HS-27A (cell line): ENCODE measurements at places on chromosomes 3 and 15.

- DNase-seq: no peak
Measured at GRCh38 chr3:133376810-133377209, 23.0 kb upstream of the BFSP2 start.

DNA sequence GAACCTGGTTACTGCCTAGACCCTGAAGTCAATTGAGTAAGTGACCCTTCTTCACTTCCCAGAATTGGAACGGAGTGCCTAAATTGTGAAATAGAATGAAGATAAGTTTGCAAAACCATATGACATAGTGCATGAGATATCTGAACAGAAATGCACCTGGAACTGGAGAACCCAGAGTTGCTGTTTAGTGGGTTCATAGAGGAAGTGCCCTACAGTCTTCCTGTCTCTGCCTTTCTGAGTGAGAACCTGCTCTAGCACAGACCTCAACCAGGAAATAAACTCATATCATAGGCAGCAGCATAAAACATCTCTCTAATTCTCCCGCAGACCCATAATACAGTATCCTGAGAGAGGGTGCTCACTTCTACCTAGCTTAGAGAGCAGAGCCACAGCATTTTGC is 82.9 kb downstream of the EOMES start:
- DNase-seq: no peak

DNA sequence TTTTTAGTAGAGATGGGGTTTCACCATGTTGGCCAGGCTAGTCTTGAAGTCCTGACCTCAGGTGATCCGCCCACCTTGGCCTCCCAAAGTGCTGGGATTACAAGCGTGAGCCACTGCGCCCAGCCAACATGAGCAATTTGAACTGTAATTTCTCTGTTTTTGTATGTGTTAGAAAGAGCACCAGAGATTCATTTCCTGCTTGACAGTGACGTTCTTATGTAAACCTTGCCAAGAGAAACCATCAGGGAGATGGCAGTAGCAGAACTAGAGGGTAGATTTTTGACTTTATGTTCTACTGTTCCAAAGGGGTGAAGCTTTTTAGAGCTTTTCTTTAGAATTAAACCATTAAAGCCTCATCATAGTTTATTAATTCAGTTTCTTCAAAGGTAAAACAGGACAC is 148.1 kb upstream of the UMPS start:
- DNase-seq: no peak

- DNase-seq: no peak
Measured at GRCh38 chr15:79169526-79170133, 79.0 kb upstream of the RASGRF1 start.

GRCh38 chr3:197311591-197311990 is 13.2 kb upstream of the DLG1 start:
- no peak for DNase-seq

DNA sequence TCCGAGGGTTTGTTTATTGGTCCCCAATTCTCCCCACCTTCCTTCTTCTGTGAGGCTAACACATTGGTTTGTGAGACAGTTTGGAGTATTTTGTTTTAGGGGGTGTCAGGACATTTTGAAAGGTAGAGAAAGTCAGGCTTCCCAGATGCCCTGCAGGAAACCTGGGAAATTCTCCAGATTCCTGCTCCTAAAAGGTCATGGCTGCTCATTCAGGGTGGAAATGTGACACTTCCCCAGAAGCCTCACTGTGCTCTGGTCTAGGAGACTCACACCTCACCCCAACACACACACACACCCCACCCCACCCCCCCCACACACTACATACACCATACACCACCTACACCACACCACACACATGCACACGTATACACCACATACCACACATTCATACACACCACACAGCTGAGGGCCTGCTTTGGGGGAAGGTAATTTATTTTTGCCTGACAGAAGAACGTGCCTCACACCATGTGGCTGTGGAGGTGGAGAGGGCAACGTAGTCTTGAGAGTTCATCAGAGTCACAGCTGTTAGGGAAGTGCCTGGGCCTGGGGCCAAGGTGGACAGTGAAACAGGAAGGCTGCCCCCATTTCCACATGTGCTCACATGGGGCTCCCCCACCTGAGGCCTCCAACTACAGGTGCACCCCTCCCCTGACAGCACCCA is 40.4 kb upstream of the LIMD1 start:
- DNase-seq: no peak

DNA sequence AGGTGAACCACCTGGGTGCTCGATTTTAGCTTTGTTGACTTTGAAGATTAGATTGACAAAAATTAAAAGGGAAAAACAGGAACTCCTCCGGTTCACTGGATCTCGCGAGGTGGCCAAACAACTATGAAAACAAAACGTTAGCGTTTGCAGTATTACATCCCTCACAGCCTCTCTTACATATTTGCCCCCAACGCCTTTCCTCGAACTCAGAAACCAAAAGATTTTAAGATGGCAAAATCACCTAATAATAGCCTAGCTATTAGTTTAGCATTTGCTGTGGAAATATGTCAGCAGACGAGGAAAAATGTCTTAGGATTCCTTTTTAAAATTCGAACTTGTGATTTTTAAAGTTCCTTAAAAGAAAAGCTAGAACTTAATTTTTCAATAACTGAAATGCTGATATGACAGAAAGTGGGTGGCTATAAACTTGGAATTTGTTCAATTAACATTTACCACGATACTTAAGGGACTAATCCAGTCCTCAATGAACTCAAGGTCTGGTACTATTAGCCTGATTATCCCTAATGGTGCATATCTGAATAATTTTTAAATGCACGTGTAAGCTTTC is 491 bp upstream of the SENP7 start:
- DNase-seq: no peak

- no peak for DNase-seq
Measured at GRCh38 chr15:87843312-87843711, 413.2 kb downstream of the NTRK3 start.

GRCh38 chr15:78808550-78808949 is 2.7 kb downstream of the ADAMTS7 start:
- no peak for DNase-seq

GRCh38 chr15:43268111-43269105 is 1.7 kb upstream of the TGM5 start:
- no peak for DNase-seq

- DNase-seq: no peak
Measured at GRCh38 chr3:155572085-155572484, 172.8 kb downstream of the PLCH1 start.

DNA sequence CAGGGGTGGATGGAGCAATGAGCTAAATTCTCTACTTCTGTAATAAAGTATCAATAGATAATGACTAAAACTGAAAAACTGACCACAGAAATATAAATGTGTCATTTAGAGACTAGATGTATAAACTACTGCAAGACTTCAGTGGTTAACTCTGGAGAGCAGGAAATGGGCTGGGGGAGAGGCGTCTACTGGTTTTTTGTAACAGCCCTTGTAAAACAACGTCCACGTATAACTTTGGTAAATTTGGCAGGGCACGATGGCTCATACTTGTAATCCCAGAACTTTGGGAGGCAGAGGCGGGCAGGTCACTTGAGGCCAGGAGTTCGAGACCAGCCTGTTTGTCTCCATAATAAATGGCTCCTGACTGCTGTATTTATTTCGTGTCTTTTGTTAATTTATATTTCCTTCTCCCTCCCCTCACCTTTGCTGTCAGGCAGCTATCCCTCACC is 12.5 kb downstream of the RAB27A start:
- no peak for DNase-seq

DNA sequence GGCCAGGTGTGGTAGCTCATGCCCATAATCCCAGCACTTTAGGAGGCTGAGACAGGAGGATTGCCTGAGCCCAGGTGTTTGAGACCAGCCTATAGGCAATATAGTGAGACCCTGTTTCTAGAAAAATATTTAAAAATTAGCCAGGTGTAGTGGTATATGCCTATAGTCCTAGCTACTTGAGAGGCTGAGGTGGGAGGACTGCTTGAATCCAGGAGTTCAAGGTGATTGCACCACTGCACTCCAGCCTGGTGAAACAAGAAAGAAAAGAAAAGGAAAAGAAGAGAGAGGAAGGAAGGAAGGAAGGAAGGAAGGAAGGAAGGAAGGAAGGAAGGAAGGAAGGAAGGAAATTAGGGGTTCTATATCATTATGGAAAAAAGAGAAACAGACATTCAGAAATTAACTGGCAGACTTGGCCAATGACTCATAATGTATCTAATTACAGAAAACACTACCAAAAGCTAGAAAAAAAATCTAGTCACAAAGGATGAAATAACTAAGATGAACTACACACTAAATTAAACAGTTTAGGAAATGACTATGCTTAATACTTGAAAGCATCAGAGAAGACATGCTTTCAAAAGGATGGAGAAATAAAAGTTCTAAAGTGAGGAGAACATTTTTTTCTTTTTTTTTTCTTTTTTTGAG is 45.4 kb upstream of the TERB2 start:
- no peak for DNase-seq

DNA sequence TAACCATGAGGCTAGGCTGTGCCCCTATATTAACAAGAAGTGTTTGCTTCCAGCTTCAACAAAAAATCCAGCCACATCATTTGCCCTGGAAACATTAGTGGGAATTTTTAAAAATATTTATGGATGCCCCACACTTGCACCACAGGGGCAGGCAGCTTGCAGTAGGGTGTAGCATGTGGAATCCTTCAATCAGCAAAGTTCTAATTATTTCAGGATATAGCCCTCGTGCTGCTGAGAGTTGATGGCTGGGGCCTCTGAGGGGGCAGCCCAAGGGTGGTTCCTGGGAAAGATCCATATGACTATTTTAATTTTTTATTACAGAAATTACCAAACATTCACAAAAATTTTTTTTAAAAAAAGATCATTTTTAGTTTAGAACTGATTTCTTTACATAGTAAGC is 35.1 kb upstream of the LMCD1 start:
- no peak for DNase-seq

GRCh38 chr3:37922721-37923568 is 61.3 kb downstream of the CTDSPL start:
- DNase-seq: no peak

GRCh38 chr15:98620020-98620419 is 28.3 kb upstream of the IGF1R start:
- no peak for DNase-seq

DNA sequence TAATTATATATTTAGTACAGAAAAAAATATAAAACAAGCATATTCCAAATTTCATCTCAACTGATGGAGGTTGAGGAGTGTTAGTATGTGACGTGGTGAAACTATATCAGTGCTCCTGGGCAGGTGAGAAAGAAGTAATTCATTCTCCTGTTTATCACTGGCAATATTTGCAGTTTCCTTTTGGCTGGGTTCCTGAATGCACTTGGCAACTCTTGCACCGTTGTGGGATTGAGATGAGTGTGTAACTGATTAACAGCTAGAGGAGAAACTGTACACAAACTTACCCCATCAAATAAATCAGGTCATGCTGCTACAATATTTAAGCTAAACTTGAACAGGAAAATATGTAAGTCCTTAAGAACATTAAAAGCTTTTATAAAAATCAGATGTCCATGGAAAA is 2.1 kb upstream of the ATP13A4 start:
- DNase-seq: no peak

- DNase-seq: no peak
Measured at GRCh38 chr3:102480139-102480538, 45.3 kb downstream of the ZPLD1 start.

- no peak for DNase-seq
Measured at GRCh38 chr15:57255751-57256341, 120.5 kb upstream of the CGNL1 start.

DNA sequence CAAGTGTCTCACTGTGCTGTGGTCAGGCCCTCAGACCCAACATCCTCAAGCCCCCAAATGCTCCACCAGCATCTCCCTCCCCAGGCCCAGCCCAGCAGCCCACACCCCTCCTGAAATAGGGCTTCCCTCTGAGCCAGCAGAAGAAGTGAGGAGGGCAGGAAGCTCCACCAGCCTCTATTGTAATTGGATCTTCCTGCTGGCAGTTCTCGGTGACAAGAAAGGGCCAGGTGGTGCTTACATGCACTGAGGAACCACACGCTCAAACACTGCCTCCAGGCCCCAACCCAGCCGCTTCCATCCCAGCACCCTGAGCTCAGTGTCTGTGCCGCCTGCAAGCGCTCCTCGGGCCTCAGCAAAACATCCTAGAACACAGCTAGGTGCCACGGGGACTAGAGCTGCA is 96.7 kb downstream of the ATP10A start:
- no peak for DNase-seq

DNA sequence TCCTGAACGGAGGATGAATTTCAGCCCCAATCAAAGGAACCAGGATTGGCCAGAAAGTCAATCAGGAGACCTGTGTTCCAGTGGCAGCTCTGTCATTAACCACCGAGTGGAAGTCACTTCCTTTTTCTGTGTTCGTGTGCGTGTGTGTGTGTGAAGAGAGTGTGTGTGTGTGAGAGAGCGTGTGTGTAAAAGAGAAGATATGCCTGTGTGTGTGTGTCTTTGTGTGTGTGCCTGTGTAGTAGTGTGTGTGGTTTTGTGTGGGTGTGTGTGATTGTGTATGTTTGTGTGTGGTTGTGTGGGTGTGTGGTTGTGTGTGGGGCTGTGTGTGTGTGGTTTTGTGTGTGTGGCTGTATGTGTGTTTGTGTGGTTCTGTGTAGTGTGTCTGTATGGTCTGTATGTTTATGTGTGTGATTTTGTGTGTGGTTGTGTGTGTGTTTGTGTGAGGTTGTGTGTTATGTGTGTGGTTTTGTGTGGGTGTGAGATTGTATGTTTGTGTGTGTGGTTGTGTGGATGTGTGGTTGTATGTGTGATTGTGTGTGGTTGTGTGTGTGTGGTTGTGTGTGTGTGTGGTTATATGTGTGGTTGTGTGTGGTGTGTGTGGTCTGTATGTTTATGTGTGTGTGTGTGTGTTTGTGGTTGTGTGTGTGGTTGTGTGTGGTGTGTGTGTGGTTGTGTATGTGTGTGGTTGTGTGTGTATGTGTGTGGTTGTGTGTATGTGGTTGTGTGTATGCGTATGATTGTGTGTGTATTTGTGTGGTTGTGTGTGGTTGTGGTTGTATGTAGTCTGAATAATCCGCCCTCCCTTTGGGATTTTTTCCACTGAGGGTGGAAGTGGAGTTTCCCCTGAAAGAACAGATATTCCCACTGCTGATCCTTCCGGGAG is 314.4 kb downstream of the SHQ1 start:
- no peak for DNase-seq

GRCh38 chr15:88805031-88805780 is 2.0 kb downstream of the ACAN start:
- DNase-seq: no peak
